Activated naive CD8-positive, alpha-beta T cell treated with anti-CD3 and anti-CD28 coated beads, Interleukin-2, amount 50 U/mL, for 16 hours (primary cell): ENCODE measurements at places on chromosomes 7 and 10.

DNA sequence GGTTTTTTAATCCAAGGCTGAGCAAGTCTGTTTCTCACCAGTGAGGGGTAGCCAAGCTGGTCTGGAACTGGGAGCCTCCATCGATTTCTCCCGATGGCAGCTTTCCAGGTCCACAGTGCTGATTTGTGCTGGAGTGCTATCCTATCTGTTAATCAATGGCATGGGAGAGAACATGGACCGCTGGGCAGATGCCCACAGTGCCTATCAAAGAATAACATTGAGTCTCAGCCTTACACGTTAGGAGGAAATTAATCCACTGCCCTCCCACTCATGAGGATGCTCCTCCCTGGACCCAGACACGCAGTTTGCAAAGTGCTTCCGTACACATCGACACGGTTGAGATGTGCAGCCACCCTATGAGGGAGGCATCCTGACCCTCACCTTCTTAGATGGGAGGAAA is 36.0 kb upstream of the CUX1 start:
- no peak for DNase-seq

- DNase-seq = no peak
Measured at GRCh38 chr7:79930604-79931003, 204.0 kb upstream of the GNAI1 start.

GRCh38 chr10:62638062-62638477 is 166.4 kb upstream of the ADO start:
- no peak for DNase-seq

DNA sequence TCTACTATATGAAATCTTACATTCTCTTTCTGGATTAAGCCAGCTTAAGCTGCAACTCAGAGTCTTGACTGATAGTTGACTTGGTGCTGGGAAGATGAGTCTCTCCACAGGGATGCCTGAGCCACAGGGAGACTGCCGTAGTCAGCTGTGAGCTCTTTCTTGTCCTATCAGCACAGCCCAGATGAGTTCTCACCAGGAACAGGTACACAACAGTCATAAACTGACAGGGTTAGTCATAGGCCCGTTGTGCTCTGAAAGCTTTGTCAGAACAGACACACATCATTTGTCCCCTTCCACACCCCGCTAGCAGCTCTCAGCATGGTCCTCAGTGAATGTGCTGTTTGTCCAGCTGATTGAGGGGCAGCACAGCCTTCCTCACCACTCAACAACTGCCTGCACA is 221.6 kb downstream of the RPS24 start:
- DNase-seq = no peak

- no peak for DNase-seq
Measured at GRCh38 chr7:16734148-16734726, 19.3 kb upstream of the TSPAN13 start.

DNA sequence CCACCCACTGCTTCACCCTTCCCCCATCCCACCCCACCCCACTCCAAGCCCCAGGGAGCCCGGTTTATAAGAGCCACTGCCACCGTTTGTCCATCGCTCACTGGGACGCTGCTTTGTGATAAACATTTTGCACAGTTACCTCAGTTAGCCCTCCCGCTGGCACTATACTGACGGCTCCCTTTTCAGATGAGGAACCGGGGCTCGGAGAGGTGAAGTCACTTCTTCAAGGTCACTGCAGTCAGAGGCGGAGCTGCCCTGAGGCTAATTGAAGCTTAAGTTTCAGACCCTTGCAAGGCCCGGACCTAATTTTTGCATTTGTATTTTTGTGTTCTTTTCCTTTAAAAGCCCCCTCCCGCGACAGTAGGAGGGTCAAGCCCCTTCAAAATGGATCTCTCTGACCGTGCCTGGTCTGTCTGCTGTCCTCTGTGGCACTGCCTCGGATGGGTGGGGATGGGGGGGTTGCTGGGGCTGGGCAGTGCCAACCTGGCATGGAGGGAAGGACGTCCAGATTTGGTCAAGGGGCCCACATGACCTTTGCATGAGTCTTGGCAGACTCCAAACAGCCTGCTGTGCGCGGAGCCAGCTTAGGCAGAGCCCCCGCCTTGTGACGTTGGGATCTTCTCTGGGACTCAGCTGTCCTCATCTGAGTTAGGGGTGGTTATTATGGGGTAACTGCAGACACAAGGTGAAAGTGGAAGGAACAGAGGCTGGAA is 17.7 kb upstream of the NODAL start:
- no peak for DNase-seq

DNA sequence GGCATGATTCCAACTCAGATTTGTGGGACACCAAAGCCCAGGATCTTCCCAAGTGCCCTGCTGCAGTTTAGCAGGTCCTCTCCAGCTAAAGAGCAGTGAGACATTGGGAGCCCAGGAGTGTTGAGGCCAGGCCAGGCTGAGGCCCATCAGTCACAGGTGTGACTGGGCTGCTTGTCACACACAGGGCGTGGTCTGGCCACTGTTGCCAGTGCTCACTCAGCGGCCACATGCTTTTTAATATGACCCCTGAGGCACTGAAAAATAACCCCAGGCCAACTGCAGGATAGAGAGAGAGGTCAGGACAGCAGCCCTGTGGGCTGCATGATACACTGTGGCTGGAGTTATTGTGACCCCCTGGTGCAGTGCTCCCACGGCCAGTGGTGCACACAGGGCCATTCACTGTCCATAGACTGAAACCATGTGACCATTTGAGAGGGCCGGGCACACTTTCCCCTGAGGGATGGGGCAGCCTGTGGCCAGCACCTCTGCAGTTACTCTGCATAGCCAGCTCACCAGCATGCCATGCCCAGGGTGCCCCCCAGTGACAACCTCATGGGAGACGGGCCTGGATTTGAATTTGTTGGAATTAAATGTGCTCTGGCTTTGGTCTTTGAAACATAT is 4.2 kb downstream of the GDF2 start:
- DNase-seq = no peak

- no peak for DNase-seq
Measured at GRCh38 chr7:155555116-155555695, 8.8 kb upstream of the CNPY1 start.
